ENCODE measurements at places on chromosomes 4 and X.

DNA sequence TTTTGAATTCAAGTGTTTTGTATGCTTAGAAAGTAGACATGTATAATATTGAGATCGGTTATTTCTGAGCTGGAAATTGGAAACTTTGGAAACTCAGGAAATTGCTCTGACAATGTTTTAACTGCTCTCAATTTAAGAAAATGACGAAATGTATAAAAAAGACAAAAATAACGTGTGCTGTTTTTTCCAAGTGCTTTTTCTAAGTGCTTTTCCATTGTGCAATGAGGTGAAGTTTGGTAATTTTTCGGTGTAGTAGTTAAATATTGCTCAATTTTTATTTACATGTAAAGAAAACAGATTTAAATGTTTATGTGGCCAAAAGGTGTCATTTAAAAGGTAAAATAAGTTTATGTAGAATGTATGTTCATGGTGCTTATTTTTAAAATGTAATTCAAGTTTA is 39.4 kb upstream of the RHOH start:
- DNase-seq, result no peak

DNA sequence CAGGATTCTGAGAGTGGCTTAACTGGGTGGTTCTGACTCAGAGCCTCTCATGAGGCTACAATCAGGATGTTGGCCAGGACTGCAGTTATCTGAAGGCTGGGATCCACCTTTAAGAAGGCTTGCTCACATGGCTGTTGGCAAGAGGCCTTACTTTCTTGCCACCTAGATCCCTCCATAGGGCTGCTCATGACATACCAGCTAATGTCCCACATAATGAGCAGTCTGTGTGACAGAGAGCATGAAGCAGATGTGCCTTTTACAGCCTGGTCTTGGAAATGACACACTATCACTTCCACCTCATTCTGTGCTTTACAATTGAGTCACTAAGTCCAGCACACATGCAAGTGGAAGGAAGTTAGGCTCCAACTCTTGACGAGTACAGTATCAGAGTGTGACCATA is 4.3 kb upstream of the RBM3 start:
- DNase-seq, result no peak

- DNase-seq, result no peak
Measured at GRCh38 chr4:1315836-1316536, 26.3 kb downstream of the MAEA start.

- no peak for DNase-seq
Measured at GRCh38 chr4:3868211-3869173, 102.3 kb downstream of the ADRA2C start.

- DNase-seq, result no peak
Measured at GRCh38 chr4:143721317-143721716, 20.8 kb upstream of the FREM3 start.

DNA sequence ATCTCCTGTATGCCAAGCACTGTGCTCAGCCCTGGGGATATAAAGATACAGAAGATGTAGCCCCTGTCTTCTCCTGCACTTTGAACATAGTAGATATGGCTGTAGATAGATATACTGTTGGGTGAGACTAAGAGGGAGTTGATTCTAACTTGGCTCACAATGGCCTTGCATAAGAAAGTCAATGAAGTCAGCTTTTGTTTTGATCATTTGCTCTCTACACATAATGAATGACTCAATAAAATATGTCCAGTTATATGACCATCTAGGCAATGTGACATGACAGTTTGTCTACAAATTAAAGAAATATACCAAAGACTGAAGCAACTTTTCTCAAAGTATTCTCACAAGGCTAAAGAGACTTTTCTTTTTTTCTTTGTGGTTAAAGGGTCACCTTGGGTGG is 147.6 kb upstream of the DIPK2B start:
- DNase-seq, result no peak

DNA sequence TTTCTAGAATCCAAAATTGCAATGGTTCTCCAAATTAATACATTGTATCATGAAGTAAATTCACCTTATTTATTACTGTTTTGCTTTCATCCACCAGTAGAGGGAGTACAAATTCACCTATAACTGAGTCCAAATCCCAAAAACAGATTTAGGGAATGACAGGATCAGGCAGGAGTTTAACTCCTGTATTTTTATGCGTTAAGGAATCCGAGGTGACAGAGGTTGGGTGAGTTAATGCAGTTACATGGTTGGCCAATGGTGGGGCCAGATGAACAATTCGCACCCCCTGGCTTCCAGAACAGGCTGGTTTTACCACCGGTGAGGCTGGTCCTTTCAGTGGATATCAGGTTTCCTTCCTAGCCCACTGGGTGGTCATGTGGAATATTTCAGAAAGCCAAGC is 82.4 kb downstream of the MTNR1A start:
- no peak for DNase-seq

DNA sequence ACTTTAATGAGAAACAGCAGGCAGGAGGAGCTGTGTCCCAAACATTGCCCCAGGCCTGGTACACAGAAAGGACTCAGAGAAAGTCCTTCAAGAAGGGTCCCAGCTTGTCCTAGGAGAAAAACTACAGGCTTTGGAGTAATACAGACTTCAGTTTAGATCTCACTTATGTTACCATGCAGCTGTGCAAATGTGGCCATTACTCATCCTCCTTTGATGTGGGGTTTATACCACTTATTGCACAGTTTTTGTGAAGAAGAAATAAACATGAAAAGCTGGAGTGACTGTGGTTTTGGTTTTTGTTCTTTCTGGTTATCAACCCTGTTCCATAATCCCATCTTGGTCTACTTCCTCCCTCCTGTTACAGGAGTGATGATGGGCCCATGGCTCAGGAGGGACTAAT is 8.1 kb upstream of the CYTL1 start:
- no peak for DNase-seq

DNA sequence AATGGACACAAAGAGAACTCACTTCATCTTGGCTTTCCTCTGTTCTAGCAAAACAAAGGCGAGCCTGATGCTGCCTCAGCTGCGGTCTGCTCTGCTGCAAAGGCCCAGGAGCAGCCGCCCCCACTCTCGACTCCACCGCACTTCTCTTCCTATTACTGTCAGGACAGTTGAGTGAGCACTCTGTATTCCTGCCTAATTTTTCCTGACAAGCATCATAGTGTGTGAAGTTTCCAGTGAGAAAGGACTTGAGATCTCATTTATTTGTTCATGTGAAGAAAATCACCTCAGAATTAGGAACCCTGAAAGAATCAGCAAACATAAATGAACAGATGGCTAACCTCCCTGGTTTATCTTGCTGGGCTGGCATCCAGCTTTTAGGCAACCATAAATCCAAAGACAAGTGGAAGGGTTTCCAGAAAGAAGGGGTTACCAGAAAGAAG is 15.6 kb downstream of the SCARB2 start:
- peak; percentile 85 for DNase-seq

- DNase-seq, result no peak
Measured at GRCh38 chr4:113541933-113542332, 219.6 kb downstream of the CAMK2D start.

- no peak for DNase-seq
Measured at GRCh38 chr4:123359449-123360315, 36.9 kb upstream of the SPRY1 start.

- no peak for DNase-seq
Measured at GRCh38 chrX:132406106-132406505, 82.7 kb downstream of the MBNL3 start.

GRCh38 chr4:187961171-187961570 is 34.4 kb upstream of the ZFP42 start:
- no peak for DNase-seq

DNA sequence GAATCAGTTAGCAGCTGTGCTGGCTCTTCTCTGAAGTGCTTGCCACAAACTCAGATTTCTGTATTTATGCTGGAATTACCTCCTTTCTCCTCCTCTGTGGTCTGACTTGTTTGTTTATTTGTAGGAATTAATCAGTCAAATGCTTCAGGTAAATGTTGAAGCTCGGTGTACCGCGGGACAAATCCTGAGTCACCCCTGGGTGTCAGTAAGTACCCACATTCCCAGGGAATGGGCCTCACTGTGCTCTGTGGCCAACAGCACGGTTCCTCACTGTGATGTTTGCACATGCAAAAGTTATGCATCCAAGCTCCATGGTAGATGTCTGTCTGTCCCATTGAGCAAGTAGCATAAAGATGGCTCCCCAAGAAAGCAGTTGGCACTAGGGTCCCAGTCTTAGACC is 169.9 kb downstream of the DCLK2 start:
- no peak for DNase-seq

DNA sequence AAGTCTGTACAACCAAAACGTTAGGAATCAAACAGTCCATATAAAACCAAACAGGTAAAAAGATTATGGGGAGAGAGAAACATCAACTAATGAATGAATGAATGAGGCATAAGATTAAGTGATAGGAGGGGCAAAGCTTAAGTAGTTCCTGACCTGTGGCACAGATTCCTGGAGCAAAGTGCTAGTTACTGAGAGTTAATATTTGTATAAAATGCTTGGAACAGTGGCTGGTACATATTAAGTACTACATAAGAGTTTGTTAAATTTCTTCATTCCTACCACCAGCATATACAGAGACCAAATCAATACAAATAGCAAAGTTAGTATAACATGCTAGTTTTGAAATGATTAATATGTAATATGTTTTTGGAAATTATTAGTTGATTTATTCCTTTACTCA is 363.7 kb downstream of the ADAM29 start:
- DNase-seq, result no peak
